ENCODE measurements at places on chromosomes 4 and X.

DNA sequence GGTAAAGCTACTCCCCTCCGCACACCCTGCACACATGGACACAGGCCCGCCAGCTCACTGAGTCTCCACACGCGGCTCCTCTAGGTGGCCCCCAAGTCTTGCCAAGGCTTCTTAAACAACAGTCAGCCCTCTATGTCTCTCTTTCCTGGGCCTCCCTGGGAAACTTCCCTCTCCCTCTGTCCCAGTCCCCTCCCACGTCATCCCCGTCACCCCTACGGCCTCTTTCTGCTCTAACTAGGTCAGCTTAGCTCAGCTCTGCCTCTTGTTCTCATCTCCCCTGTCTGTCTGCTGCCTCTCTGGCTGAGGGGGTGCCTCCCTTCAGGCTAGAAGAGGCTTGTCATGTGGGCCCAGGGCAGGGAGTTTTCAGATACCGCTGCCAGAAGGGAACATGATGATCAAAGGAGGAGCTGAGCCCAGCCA, 38.8 kb downstream of the SEPTIN6 start:
- DNase-seq, result no peak

- DNase-seq, result no peak
Measured at GRCh38 chr4:10740891-10741620, 56.5 kb upstream of the CLNK start.

DNA sequence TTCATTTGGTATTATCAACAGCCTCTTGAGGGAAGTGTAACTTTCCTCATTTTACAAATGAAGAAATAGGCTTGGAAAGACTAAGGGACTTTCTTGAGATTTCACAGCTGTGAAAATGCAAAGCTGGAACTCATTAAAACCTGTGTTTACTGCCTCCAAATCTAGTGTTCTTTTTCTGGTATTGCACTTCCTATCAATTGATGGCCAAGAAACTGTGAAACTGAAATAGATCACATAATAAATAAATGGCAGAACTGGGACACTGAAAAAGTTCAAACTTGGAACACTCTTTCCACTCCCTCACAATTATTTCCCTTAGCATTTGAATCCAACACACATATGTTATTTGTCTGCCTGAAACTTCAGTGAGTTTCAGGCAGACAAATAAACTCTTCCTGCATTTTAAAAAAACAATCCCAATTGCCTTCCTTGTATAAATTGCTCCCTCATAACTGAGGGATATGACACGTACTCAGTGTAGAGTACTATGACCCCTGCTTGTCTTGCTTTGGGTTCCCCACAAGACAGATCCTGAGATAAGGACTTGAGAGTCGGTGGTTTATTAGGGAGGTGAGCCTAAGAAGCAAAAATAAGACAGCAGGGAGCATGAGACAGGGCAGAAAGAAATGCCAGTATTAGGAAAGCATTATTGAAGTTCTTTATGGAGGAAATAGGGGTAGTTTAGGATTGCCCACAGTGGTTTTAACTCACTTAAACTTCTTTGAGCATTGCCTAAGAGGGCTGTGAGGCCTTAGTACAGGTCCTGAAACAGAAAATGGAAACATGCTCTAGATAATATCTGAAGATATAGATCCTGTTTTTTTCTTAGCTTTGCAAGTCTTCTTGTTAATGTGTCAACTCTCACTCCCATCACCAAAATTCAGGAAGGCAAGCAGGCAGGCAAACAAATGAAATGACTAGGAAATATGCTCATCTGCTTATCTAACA, 33.9 kb downstream of the RTL3 start:
- DNase-seq, result no peak

DNA sequence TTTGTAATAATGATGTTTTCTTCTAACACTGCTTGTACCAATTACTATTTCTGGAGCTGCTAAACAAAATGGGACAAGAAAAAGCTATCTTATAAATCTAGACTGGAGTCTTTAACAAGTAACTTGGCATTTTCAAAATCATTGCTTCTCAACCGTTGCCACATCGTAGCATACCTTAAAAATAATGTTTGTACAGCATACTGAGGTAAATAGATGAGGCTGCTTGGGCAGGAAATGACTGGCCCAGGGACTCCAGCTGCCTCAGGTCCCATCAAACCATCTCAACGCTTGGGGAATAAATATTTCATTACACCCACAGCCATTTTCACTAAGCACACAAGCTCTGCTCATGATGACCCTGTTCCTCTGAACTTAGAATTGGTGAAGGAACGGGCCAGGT, 115.1 kb downstream of the SPANXA1 start:
- DNase-seq, result peak; percentile 27

DNA sequence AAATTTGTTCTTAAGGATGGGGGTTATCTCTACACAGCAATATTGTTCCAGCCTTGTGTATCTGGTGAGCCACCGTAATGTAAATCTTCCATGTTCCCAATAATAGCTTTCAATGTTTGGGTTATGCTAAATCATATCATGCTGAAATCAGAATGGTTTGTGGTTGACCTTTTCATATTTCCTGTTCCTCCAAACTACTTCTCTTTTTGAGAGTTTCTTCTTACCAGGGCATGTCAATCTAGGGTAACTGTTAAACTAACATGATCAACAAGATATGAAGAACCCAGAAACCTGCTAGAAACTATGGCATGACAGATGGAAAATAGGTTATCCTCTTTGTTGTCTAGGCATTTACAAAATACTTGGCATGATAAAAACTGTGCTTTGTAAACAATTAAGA, 22.0 kb downstream of the TNMD start:
- no peak for DNase-seq

DNA sequence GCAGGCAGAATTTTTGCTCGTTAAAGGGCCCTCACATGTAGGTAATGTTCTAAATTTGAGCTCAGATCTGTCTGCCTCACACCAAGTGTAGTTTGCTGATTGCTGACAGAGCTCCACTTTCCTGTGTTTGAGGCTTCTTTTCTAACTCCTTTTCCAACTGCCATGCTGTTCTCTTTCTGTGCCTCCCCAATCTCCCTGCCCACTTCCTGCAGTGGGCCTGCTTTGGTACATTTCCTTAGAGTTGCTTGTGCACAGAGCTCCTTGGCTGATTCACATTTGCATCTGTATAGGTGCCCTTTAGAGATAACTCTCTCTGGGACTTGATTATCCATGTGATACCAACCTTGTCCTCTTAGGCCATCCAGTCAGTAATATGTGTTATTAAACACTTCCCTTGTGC, 4.5 kb downstream of the MED28 start:
- DNase-seq, result no peak

- DNase-seq, result no peak
Measured at GRCh38 chrX:42954880-42955279, 176.9 kb upstream of the PPP1R2C start.

GRCh38 chrX:129997086-129997485, 14.7 kb downstream of the BCORL1 start:
- DNase-seq, result no peak

GRCh38 chrX:120672389-120672788, 42.5 kb upstream of the C1GALT1C1 start:
- no peak for DNase-seq

DNA sequence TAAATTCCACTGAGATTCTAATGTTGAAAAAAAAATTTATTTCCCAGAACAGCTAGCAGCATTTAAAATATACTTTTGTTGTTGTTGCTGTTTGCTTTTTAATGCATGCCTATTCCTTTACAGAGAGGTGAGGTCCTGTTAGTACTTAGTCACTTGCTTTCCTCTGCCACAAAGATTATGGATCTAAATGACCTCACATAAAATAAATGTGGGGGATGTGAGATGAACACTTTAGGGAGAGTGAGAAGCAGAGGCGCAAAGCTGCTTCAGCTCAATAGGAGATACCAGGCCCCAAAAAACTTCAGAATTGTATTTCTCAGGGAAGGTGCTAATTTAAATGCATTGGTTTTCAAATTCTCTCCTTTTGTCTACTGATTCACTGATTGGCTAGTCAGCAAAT, 4.0 kb downstream of the LDB2 start:
- no peak for DNase-seq

DNA sequence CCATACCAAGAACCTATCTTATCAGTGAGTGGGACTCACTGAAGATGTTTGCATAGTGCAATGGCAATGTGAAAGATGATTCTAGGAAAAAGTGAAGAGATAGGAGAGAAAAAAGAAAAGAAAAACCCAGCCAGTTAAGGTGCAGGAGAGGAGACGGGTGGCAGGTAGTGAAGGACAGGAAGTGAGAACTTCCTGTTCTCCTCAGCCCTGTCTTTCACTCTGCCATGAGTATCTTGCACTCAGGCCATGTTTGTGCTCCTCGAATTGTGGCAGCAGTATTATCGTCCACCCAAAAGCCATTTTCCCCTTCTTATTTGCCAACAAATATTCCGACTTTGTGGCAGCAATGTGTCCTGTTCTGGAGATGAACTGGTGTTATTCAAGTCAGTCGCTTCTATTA, 8.6 kb upstream of the ENPEP start:
- no peak for DNase-seq

GRCh38 chr4:7815562-7815961, 124.1 kb downstream of the AFAP1 start:
- peak; percentile 31 for DNase-seq

- no peak for DNase-seq
Measured at GRCh38 chr4:170336238-170336775, 246.6 kb upstream of the AADAT start.

DNA sequence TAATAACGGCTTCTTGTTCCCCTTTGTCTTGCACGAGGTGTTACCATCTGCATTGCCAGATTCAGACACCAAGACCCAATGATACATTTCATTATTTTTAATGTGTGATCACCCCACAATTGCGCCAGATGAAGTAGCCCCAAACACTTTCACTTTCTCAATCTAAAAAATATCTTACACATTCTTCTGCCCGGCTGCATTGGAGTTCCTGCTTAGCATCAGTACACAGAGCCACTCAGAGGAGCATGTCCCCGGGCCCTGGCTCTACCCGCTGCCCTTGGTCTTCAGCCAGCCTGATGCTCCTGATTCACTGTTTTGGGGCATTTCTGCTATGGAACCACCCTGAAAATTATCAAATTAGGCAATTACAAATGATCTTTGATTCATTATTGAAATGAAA, 66.0 kb upstream of the TENM3 start:
- DNase-seq, result no peak

DNA sequence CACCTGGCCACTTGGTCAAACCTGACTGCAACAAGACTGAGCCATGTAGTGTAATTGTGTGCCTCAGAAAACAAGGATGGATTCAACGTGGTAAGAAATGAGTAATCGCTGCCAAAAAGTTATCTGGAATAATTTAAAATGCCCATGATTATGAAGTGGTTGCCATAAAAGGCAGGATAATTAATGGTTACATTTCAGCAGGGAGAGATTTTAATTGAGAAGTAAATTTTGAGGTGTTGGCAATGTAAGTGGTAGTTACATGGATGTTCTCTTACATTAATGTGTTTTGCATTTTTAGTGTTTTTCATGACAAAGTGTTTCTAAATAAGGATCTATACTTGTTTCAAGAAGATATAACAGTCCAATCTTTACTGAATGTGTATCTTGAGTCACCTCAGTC, 15.7 kb downstream of the HAUS3 start:
- no peak for DNase-seq

DNA sequence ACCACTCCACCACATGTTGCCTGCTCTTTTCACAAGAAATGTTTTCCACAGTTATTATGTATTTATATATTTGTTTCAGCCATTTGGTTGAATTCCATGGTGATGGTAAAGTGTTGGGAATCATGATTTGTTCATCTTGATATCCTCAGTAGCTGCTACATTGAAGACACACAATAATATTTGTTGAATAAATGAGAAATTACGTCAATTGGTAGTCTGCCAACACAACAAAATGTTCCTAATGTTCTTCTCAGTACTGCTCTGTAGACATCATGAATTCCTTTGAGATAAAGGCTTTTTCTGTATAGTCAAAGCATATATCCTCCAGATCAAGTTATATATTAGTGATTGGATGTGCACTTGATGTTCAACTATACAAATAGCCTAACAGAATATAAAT, 29.5 kb downstream of the CXXC4 start:
- no peak for DNase-seq

- no peak for DNase-seq
Measured at GRCh38 chr4:20629186-20630106, 70.8 kb upstream of the PACRGL start.

GRCh38 chr4:53906606-53907190, 157.7 kb downstream of the CHIC2 start:
- no peak for DNase-seq

GRCh38 chr4:95660719-95661118, 111.9 kb upstream of the UNC5C start:
- no peak for DNase-seq

DNA sequence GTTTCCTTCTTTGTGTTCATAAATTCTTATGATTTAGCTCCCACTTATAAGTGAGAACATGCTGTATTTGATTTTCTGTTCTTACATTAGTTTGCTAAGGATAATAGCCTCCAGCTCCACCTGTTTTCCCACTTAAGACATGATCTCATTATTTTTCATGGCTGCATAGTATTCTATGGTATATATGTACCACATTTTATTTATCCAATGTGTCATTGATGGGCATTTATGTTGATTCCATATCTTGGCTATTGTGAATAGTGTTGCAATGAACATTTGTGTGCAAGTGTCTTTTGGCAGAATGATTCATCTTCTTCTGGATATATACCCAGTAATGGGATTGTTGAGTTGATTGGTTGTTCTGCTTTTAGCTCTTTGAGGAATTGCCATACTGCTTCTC, 1234.8 kb downstream of the ADGRL3 start:
- no peak for DNase-seq

GRCh38 chrX:64205441-64205734, at the start of gene AMER1:
TSS of gene AMER1 (minus strand) at chrX:64205708. CDS start at chrX:64193286, 12,422 bp downstream.
- DNase-seq, result no peak

DNA sequence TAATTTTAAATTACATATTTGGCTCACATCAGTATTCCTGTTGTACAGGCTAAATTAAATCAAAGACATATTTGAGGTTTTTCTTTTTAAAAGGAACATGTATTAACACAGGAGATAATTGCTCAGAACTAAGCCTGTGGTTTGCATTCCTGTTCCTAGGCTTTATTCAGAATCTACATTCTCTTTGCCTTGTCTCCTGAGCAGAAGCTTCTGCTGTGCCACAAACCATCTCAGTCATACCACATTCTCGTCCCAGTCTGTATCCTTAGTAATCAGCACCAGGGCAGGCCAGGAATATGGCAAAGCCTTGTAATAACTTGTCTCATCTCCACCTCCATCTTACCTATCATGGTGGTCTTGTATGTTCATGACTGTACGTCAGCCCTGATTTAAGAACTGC, 162.8 kb downstream of the ARHGAP24 start:
- no peak for DNase-seq

GRCh38 chrX:18997916-18998315, 14.0 kb upstream of the PHKA2 start:
- DNase-seq, result no peak

DNA sequence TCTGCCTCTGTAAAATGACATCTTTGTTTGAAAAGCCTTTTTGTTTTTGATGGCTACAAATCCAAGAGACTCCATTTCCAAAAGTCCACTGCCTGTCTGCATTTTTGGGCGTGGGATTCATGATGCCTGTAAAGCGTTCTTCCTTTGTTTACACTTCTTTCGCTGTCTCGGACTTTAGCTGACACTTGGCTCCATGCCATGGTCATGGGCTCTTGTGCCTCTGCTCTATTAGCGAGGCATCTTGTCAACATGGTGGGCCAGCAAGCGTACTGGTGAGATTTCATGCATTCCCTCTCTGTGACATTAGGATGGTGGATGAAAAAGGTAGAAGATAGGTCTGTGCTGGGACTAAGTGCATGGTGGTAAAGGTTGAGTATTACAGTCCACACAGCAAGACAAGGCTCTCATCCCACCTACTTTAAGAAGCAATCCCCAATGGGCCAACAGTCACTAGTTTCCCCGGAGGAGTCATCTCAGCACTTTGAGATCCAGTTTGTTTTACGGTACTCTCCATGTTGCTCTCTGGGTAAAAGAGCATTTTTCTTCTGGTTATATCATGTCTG, 298.2 kb upstream of the KLF3 start:
- no peak for DNase-seq

GRCh38 chr4:6278801-6279197, 9.1 kb downstream of the WFS1 start:
- no peak for DNase-seq

All from SJSA1 (cell line).